ENCODE measurements at places on chromosomes 1 and 21.
A peak's percentile ranks its signal among the peaks of the same experiment; 100 is the strongest.

- DNase-seq: no peak
These were observed 10.0 kb upstream of the KPRP start for GRCh38 chr1:152747831-152748230.

DNA sequence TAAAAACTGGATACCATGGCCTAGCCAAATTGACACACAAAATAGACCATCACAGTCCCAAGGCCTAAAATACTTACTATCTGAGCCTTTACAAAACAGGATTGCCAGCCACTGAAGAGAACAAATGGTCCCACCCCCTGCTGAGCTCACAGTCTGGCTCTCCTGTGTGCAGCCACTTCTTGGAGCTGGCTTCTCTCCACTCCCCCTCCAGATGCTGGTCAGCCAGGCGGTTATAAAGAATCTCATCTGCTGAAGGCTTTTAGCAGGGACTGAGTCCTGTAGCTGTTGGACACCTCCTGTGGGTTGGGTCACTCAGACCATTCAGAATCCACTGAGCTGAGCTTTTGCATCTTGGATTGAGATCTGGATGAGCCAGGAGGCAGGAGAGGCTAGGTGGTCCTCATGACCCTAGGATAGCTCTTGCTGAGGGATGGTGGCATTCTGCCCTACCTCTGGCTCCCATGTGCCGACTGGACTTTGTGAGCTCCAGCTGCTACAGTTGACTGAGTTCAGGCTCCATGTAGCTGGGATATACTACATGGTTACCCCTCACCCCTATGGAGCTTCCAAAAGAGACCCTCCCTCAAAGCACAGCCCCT lies 16.1 kb downstream of the OXCT2 start:
- no peak for DNase-seq

GRCh38 chr1:166133276-166133841 lies 33.4 kb downstream of the FAM78B start:
- peak; percentile 15 for DNase-seq

DNA sequence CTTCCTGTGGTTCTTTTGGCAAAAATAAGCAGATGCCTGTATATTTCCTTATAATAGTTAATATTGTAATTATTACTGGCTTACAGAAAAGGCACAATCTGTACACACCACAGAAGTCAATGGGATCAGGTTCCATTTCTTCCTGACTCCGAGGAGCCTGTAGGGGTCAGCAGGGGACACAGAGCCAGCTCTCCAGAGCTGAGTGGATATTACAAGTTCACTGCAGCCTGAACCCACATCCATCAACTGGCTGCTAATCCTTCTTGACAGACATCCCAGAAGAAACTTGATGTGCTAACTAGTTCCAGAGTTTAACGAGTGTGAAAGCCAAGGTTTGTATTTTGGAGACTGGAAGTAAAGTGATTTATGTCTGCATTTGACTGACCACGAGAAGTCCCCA lies 203.8 kb downstream of the LMX1A start:
- DNase-seq: no peak

DNA sequence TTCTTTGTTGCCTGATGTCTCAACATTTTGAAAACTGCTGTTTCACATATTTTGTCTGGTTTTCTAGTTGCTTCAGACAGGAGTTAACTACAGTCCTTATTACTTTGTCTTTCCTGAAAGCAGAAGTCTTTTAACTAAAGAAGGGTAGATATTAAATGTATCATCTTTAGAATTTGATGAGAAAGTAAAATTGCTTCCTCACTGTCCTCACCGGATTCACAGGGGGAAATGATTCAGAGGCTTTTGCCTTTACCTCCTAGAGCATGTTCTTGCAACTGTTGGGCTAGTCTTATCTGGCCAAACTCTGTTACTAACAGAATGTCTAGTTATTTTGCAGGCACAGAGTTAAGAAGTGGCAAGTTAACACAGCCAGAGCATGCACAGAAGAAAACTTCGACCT lies 107.2 kb upstream of the VAV3 start:
- no peak for DNase-seq

- DNase-seq: no peak
These were observed 45.0 kb upstream of the HOOK1 start for GRCh38 chr1:59769736-59770095.

Measured in fibroblast of the aortic adventitia (primary cell).